ENCODE measurements at places on chromosomes 7 and 10.

- DNase-seq = peak; percentile 13
These were observed 1.5 kb downstream of the HBP1 start for GRCh38 chr7:107170051-107170915.

DNA sequence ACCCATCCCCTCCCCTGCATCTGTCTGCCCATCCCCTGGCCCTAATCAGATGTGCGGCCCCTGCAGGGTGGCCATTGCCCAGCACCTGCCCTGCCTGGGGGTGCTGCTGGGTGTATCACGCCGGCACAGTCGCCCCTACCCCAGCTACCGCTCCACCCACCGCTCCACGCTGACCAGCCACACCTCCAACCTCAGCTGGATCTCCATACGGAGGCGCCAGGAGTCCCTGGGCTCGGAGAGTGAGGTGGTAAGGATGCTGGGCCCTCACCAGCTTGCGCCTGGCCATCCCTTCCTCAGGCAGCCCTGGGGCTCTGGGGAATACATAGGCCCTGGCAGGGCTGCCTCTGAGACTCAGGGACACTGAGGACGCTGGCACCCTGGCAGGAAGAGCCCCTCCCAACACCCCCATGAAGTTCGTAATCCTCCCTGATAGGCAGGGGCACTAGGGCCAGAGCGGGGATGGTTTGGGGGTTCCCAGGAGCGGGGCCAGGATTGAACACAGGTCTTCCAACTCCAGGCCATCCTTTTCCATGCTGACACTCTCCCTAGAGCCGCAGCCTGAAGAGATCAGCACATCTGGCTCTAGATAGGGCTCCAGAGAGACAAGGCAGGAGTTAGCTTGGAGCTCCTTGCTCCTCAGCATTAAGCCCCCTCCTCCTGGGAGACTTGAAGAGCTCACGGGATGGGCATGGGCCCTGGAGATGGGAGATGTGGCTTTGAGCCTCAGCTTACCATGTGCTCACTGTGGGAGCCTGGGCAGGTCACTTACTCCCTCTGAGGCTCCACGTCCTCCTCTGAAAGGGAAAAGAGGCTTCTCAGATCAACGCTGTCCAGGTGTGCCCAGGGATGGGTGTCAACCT, 5.9 kb upstream of the LDB3 start:
- DNase-seq = no peak

DNA sequence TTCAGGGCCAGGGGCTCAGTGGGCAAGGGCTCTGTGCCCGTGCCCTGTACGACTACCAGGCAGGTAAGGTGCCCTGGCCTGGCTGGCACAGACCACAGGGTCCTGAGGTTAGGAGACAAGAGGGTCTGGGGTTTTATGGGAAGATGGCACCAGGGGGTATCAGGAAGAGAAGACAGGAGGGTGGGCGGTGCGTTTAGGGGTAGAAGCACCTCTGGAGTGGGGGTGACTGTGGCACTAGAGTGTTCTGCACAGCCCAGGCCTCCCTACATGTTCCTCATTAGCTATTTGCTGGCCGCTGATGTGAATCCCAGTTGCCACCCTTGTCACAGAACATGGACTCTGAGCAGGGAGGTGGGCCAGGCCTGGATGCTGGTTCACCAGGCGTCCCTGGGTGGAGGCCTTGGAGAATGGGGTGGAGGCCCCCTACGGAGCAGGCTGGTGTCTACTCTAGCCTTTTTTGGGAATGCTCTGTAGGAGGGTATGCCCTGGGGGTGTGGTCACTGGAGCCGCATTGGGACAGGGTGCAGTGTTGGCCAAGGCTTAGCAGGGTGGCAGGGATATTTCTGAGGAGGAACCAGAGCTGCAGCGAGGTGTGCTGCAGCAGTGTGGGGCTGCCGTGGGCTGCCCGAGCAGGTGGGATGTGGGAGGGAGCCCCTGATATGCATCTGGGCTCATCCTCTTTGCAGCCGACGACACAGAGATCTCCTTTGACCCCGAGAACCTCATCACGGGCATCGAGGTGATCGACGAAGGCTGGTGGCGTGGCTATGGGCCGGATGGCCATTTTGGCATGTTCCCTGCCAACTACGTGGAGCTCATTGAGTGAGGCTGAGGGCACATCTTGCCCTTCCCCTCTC, 5.0 kb downstream of the PGAM2 start:
- DNase-seq = no peak

- DNase-seq = no peak
These were observed 30.9 kb upstream of the VCL start for GRCh38 chr10:73967022-73967429.

DNA sequence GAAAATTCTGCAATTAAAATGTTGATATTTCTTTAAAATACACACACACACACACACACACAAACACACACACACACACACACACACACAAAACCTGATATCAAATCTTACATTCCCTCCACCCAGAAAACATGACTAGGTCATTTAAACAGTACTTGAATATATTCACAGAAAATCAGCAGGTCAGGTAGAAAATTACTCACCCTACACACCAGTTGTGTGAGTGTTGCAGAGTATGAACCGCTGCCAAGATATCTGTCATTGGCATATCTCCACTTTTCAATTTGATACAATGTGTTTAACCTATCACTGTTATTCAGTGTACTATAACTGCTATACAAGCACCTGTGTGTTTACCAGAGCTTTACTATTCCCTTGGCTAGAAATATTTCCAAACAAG, 283.6 kb upstream of the LRRTM3 start:
- no peak for DNase-seq

GRCh38 chr7:69699931-69700330, 101.7 kb downstream of the AUTS2 start:
- DNase-seq = no peak

DNA sequence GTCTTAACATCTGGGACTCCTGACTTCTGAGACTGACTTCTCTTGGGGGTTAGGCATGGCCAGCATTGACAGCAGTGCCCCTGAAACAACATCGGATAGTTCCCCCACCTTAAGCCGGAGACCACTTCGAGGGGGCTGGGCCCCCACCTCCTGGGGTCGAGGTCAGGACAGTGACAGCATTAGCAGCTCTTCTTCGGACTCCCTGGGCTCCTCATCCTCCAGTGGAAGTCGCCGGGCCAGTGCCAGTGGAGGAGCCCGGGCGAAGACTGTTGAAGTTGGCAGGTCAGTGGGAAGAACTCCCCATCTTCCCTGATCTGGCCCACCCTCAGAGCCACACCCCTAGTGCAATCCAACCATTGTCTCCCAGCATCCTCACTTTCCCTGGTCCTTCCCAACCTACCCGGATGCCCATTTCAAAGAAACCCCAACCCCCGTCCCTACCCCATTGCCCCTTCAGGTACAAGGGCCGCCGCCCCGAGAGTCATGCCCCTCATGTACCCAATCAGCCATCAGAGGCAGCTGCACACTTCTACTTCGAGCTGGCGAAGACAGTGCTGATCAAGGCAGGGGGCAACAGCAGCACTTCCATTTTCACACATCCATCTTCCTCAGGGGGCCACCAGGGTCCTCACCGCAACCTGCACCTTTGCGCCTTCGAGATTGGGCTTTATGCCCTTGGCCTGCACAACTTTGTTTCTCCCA, 12.1 kb downstream of the ZSWIM8 start:
- no peak for DNase-seq

DNA sequence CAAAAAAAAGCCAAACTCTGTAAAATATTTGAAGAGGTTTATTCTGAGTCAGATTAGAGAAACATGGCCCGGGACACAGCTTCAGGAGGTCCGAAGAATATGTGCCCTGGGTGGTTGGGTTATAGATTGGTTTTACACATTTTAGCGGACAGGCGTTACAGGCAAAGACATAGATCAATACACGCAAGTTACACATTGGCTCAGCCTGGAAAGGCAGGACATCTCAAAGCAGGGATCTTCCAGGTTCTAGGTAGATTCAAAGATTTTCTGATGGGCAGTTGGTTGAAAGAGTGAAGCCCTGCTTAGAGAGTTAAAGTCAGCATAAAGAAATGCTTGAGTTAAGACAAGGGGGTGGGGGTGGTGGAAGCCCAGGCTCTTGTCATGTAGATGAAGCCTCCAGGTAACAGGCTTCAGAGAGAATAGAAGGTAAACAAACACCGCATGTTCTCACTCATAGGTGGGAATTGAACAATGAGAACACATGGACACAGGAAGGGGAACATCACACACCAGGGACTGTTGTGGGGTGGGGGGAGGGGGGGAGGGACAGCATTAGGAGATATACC, 464.3 kb upstream of the ADARB2 start:
- no peak for DNase-seq

DNA sequence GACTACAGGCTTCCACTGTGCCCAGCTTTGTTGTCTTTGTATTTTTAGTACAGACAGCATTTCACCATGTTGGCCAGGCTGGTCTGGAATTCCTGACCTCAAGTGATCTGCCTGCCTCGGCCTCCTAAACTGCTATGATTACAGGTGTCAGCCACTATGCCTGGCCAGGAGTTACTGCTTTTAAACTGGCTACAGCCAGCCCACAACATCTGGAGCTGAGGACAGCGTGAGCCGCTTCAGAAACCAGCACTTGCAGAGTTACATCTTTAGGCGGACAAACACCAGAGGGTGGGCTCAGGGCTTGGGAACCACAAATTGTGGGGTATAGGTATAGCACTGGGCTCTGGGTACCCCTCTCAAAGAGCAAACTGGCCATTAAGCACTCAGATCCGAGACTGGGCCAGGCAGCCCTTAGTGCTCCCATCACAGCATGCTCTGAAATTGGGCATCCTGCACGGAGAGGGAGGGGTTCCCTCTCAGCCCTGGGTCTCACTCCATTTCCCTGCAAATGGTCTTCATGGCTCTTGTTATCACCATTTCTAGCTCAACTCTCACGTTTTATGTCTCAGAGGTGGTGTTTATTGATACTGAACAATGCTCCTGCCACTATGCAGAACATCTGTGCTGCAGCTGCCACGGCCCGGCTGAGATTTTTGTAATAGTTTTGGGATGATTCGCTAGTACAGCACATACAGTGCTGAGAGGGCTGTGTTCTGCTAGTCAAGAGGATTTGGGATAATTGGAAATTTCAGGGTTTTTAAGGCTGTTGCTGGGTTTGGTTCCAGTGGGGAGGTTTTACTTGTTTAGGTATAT, 146.4 kb upstream of the LYZL2 start:
- no peak for DNase-seq

DNA sequence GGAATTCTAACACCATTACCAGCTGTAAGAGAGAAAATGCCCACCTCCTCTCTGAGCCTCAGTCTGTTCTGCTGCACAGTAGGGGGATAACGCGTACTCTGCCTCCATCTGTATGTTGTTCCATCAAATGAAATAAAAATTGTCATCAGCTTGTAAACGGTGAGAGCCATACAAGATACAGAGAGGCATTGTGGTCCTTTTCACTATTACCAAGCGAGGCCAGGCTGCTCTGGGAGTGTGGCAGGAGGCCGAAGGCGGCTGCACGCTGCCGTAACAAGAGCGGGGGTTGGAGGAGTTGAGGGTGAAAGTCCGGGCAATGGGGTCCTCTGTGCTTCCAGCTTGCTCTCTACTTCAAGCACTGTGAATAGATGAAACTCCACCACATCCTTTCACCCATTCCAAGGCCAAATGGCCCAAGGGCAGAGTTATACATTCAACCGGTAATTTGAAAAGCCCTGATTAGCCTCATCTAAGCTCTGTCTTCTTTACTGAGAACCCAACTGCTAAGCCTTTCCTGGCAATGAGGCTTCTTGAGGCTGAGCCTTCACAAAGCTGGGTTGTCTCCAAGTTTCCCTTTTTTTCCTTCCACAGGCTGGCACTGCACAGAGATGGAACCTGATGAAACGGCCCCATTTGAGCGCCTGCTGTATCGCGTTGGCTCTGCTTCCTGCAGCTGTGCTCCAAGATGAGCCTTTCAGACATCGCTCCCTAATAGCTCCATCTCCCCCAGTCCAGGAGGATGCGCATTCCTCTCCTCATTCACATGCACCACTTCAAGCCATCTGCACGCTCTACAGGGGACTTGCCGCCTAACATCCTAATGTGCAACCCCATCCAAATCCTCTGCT, 47.2 kb downstream of the PYROXD2 start:
- no peak for DNase-seq

DNA sequence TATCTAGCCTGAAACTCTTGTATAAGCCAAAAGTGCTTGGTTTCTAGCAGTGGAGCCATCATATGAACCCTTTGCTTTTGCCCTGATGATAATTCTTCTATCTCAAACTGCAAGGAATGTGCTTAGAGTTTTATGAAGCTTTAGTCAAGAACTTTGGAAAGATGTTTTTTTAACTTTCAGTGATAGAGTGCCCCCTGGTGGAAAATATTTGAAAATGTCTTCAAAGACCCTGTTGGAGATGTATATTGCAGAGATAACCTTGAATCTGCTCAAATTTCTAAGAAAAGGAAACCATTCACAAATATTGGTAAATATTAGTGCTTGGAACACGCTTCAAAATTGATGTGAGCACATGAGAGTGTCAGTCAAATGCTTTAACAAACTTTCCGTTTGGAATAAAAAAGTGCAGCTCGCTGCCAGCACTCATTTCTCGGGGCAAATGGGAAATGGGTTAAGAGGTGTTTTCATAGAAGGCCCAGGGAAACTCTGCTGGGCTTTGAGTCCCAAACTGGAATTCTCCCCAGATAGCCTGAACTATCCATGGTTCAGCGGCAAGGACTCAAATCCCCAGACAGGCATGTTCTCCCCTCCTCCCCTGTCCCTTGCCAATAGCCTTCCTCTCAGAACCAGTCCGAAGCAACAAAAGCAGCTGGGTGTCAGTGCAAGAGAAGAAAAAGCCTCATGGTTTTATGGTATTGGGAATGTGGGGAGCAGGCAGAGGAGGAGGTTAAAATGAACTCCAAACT, 129.3 kb downstream of the MYOF start:
- DNase-seq = peak; percentile 72

- DNase-seq = no peak
These were observed 43.1 kb downstream of the BRAF start for GRCh38 chr7:140881507-140882228.

- DNase-seq = no peak
These were observed 4.5 kb downstream of the FGF8 start for GRCh38 chr10:101771380-101771779.

- peak; percentile 67 for DNase-seq
These were observed 172.6 kb downstream of the FAM107B start for GRCh38 chr10:14601872-14602725.

DNA sequence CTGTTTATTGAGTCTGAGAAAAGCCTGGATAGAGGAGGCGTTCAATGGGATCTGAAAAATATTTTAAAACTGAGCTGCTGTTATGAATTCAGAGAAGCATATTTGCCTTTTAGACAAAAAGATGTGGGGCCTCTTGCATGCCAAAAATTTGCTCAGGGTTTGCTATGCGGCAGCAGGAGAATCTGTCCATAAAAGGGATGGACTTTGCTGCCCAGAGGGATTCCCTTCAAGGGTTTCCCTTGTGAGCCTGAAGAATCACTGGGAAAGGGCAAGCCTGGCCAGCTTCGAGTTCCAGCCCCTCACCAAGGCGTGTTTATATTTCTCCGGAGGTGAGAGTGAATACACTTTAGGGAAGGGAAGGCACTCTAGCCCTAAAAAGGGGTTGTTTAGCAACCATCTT, 55.5 kb upstream of the CALD1 start:
- DNase-seq = no peak

DNA sequence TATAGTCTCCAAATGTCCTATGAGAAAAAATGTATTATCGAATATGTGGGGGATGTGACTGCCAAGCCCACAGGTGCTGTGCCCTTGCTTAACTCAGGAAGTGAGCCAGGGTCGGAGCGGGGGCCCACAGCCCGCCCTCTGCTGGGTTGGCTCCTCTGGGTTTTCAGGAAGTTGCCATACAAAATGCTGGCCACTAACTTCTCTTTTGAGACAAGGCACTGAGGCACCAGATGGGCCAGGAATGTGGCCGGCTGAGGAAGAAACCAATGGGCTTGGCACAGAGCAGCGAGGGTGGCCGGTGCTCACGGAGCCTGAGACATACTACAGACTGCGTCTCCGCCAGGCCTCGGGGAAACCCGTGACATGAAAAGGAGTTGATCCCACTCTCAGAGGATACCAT, 58.9 kb downstream of the FAM53B start:
- DNase-seq = peak; percentile 78

Measured in hematopoietic multipotent progenitor cell treated with erythropoietin and hydrocortisone succinate and interleukin-3 and kit ligand, for 4 days (in vitro differentiated cells).